BE2C (cell line): ENCODE measurements at places on chromosomes 5 and 9.

- no peak for DNase-seq
Observed at GRCh38 chr5:138033386-138033808, 518 bp upstream of the FAM13B start.

DNA sequence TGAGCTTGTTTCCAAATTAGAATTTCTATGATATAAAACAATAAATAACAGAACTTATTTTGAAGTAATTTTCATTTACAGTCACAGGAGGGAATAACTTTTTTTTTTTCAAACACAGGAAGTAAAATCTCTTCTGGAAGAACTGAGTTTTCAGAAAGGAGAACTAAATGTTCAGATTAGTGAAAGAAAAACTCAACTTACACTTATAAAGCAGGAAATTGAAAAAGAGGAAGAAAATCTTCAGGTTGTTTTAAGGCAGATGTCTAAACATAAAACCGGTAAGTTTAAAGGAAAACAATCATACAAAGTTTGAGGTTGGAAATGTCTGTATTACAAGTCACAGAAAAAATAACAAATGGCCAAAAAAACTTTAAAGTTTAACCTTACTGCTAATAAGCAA is 41.6 kb downstream of the RAB14 start:
- no peak for DNase-seq

DNA sequence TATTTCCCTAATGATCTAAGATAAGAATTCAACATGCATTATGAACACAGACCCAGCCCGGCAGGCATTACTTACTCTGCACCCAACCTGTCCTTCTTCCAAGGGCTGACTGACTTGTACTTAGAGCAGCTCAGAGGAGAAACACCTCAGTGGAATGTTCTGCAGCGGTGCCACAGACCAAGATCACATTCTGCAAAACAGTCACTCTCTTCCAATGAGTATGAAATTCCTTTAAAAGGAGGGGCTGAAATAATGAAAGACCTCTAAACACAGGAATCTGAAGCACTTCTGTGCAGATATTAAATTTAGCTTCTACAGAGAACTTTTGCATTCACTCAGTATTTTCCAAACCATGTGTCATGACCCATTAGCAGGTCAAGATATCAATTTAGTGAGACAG is 172.9 kb downstream of the ZDHHC21 start:
- DNase-seq: no peak

DNA sequence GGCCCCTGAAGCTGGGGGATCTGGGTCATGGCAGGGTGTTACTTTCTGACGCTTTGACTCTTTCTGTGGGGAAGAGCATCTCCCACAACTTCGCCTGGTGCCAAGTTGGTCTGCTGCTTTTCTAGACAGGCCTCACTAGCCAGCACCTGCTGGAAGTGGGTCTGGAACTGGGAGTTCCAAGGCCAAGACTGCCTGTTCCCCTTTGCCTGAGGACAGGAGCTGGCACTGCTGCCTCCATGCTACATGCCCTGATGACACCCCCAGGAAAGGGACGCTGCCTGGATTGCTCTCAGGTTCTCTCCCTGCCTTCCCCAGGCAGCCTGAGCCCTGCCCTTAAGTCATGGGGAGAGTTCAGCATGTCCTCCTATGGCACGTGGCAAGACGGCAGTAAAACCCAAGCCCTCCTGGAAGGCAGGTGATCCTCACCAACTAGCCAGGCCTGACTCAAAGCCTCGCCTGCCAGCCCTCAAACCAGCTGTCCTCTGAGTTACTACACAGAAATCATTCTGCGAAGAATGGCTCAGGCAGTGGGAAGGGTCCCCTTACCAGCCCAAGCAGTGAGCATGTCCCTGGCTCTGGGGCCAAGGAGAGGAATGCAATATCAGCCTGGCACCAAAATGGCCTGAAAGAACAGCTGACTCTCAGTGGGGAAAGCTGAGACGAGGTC is 35.8 kb downstream of the SEC61B start:
- DNase-seq: no peak

DNA sequence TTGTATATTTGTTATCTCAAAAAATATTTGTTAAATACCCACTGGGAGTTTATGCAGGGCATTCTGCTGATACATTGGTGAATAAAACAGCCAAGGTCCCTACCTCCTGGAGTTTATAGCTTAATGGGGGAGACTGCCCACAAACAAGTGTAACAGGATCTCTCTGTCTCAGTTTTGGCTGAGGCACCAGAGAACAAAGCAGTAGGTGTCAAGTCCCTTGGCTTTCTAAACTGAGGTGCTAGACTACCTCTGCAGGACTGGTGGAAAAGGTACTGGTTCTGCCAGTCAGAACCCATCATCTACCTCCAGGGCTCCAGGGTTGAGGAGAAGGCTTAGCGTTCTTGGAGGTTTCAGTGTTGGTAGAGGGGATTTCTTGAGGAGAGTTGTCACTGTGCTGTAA is 188.4 kb upstream of the ELL2 start:
- no peak for DNase-seq

- DNase-seq: no peak
Observed at GRCh38 chr5:88695232-88695631, 187.8 kb downstream of the MEF2C start.

DNA sequence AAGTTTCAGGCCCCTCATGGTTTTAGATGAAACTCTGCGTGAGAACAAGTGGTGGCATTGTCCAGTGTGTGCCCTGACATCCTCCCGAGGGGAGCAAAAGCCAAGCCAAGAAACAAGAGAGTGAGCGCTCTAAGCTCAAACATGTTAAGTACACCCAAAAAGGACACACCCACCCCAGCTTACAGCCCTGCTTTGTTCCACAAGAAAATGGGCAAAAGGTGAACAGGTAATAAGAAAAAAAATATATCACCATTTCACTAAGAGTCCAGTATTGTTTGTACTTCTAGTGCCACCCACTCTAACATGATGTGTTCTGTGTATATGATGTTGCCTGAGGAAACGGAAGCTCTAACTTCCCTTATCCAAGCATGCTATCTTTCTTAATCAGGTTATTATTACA is 278.2 kb downstream of the SLIT3 start:
- DNase-seq: no peak

GRCh38 chr5:178288401-178289368 is 56.1 kb upstream of the PHYKPL start:
- DNase-seq: no peak

GRCh38 chr5:29879401-29879800 is 1314.1 kb upstream of the CDH6 start:
- no peak for DNase-seq

- DNase-seq: peak; percentile 87
Observed at GRCh38 chr9:37466037-37466709, 923 bp upstream of the ZBTB5 start.

DNA sequence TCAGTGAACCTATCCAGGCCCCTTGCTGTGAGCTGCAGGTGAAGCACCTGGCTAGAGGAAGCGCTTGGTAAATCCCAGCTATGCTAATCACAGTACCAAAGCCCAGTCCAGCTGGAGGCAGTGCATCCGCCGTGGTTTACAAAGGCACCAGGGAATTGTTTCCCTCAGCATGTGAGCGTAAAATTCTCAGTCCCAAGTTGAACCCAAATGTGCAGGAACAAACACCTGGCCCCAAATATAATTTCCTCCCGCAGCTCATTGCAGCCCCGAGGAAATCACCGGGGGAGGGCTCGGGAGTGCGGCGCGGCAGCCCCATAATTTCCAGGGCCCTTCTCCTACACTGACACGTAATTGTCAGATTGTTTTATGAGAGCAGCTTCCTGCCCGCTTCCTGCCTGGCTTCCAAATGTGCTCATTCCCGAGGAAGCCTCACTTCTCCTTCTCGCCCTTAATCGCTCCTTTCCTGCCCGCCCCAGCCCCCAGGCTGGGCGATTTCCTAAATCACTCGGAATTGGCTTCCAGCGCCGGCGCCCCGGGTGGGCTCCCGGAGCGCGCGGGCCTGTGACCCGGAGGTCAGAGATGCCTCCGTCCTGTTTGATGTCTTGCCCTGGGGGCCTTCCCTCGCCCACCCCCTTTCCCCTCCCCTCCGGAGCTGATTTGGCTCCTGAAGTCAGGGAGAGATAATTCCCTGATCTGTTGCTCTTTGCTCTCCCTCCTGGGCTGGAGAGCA is 134.4 kb downstream of the FGF1 start:
- peak; percentile 41 for DNase-seq

GRCh38 chr9:132201139-132201538 is 39.3 kb downstream of the NTNG2 start:
- no peak for DNase-seq

GRCh38 chr5:176803943-176804498 is 6.3 kb upstream of the UNC5A start:
- no peak for DNase-seq

DNA sequence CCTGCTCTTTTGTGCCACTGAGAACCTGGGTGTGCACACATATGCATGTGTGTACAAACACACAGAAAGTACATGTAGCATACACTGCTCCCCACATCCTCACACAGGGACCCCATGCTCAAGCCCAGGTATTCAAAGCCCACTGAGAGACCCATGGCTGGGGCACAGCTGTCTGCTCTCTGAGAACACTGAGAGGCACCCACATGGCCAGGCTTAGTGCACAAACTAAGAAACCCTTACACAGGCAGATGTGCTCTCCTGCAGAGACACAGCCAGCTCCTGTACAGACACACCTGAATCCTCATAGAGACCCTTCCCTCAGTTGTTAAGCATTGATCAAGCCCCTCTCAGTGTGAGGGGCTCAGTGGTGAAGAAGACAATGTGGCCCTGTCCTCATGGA is 92.5 kb downstream of the CACNA1B start:
- DNase-seq: no peak

GRCh38 chr5:52469835-52470234 is 317.9 kb upstream of the ITGA1 start:
- no peak for DNase-seq

DNA sequence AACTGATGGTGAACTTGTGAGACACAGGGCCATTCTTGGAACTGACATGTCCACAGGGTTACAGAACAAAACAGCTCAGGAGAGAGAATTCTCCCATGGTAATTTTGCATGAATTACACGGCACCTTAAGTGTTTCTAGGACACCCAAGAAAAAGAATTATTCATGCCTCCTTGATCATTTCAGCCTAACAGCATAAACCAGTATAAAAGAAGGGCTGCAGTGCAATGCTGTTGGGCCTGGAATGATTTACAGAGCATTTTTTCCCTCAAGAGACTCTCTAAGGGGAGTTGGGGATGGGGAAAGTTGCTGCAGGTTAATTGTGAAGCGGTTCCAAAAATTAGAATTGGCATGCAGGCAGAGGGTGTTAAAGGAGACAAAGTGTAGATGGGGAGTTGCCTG is 136.4 kb upstream of the FBXL7 start:
- DNase-seq: no peak

- no peak for DNase-seq
Observed at GRCh38 chr5:177304392-177305119, 957 bp downstream of the PRELID1 start.

GRCh38 chr5:171661143-171661542 is 124.5 kb upstream of the SMIM23 start:
- DNase-seq: no peak

- DNase-seq: no peak
Observed at GRCh38 chr5:14183187-14183939, 40.2 kb downstream of the TRIO start.

GRCh38 chr5:143677403-143677802 is 134.6 kb upstream of the HMHB1 start:
- DNase-seq: no peak

GRCh38 chr5:172364773-172365172 is 81.2 kb upstream of the UBTD2 start:
- peak; percentile 59 for DNase-seq

GRCh38 chr5:115084246-115084793 is 85.4 kb downstream of the TRIM36 start:
- DNase-seq: no peak

DNA sequence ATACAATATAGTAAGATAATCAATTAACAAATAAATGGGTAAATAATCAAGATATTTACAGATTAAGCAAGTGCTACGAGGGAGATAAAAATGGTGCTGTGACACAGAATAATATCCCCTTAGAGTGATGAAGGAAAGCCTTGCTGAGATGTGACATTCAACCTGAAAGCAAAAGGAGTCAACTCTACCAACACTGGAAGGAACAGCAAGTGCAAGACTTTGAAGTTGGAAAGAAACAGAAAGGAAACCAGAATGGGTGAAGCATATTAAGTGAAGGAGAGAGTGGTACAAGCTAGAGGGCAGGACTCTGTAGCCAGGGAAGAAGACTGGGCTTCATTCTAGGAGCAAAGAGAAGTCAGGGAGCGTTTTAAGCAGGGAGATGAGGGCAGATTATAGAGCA is 12.2 kb upstream of the MEGF9 start:
- DNase-seq: no peak

DNA sequence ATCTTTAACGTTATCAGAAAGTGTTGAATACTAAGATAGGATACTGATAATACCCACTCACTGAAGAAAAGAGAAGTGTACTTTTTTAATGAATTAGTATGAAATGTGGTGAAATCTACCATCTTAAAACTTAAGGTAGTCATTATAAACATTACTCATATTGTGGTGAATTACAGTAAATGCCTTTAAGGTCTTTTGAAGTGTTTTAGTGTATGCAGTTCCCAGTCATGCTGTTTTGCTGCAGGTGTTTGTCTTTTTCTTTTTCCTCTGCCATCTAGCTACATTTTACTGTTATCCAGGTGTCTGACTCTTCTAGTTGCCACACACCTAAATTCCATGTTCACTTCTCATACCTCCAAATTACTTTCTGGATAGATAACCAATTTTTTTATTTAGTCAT is 72.6 kb downstream of the ERMP1 start:
- DNase-seq: no peak

DNA sequence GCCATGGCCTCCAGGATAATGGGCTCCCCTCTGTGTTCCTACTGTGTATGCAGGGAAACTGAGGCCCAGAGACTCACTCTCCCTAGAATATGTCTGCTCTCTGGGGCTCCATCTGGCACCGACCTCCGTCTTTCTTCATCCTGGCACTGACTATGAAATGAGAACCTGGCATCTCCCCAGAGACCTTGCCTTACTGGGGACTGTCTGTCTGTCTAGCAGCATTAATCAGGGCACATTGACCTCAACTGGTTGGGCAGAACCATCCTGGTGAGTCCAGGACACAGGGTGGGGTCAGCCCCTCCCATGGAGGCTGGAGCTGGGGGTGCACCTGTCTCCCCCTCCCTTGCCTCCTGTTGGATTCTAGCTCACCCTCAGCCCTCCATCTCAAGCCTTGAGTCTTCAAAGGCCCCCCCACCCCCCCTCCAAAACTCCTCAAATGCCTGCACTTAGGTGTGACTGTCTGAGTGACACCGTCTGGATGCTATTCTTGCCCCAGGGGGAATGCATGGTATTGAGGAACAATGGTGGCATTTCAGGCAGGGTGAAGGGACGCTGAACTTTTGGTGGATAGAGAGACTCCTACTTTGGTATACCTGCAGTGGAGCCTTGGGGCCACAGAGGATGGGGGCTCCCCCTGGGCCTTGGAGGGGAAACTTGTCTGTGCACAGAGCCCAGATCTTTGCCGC is 12.8 kb upstream of the PITX1 start:
- no peak for DNase-seq

- peak; percentile 58 for DNase-seq
Observed at GRCh38 chr9:98790842-98791607, 5.3 kb downstream of the ANKS6 start.
